Fibroblast of skin of abdomen (primary cell): ENCODE measurements at places on chromosomes 7 and 10.

- no peak for DNase-seq
These were observed 46.6 kb upstream of the CFAP46 start for GRCh38 chr10:132988988-132989387.

GRCh38 chr7:122438006-122438405 is 133.5 kb upstream of the FEZF1 start:
- no peak for DNase-seq

DNA sequence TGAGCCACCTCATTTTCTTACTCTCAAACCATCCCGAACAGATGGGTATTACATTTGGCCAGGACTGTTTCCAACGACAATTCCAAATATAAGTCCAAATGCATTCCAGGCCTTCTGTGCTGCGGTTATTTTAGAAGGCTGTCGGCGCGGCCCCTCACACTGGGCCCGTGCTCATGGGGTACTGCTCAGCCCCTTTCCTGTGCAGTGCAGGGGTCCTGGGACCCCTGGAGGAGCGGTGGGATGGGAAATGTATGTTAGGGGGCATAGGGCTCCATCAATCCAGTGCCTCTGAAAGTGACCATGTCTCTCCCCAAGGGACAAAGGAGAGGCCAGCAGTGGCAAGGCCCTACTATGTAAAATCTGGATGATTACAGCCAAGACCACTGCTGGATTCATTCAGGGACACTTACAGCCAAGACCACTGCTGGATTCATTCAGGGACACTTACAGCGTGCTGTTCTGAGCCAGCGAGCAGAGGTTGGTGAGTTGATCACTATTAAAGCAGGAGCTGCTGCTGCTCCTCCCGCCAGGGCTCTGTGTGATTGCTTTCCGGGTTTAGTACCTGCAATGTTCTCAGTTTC is 66.3 kb downstream of the CHST15 start:
- DNase-seq: no peak

GRCh38 chr10:66026321-66026720 is 899.5 kb upstream of the LRRTM3 start:
- DNase-seq: no peak

DNA sequence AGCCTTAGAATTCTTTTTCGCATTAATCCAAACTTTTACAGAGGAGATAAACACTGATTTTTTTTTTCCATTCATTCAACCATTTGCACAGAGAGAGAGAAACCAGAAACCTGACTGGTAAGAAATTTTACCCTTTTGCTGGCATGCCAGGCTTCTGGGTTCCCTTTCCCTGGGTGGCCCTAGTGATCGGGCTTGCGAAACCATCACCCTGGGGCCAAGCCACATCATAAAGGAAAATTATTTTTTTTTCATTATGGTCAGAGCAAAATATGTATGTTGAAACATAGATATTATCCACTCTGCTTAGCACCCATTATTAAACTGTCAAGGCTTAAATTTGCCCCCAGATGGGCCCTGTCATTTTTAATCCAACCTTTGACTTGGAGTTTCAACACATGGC is 55.4 kb upstream of the INHBA start:
- no peak for DNase-seq

DNA sequence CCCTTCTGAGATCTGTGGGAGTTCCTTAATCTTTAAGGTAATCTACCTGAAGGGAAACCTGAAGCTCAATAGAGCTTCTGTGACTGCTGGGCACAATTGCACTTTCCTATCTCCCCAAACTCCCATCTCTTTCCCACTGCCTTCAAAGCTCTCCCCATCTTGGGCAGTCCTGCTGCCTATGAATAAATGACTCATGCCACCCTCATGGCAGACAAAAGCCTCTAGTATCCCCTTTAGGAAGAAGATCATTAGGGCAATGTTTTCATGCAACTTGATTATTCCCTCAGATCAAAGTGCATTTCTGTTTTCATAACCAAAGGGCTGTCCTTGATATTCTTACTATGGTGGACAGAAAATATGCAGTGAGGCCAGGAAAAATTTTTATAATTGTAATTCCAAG is 704.9 kb upstream of the LRRN3 start:
- no peak for DNase-seq

DNA sequence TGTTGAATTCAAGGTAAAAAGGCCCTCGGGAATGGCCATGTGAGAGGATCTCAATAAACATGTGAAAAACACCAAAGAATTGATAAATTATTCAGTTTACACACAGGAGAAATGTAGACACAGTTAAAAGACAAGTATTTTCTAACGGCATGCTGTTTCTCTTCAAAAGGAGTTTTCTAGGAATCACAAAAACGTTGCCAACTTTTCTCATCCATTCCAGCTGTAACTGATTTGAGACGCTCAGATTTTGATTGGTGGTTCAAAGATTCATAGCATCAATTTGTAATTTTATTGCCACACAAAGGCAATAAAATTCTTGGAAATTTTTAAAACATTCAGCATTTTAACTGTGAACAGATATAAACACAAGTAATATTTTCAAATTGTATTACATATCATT is 384.9 kb upstream of the PFKP start:
- DNase-seq: no peak

DNA sequence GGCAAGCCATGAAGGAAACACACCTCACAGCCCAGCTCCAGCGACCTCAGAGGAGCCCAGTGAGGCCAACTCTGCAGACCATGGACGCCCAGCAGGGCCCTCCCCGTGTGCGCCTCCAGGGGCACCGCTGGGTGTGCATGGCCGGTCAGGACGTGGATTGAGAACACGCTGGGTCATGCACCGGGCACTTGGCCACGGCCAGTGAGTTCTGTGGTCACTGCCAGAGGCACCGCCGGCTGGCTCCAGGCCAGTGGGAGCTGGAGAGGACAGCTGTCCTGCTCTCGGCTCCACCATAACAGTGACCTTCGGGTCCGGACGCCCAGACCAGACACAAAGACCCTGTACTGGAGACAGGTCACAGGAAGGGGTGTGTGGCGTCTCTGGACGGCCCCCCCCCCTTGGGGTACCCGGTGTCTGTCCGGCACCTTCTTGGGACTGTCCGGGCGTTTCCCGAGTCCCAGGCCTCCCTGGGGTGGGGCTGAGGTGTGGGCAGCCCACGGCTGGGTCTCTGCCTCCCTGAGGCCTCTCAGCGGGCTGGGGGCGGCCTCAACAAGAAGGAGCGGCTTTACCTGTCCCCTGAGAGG is 50.4 kb upstream of the NKX6-2 start:
- DNase-seq: no peak

- no peak for DNase-seq
These were observed 97.3 kb downstream of the BTRC start for GRCh38 chr10:101451261-101451660.

GRCh38 chr7:158431941-158432347 is 155.7 kb downstream of the PTPRN2 start:
- DNase-seq: peak; percentile 37

GRCh38 chr7:17625043-17625442 is 315.3 kb downstream of the SNX13 start:
- peak; percentile 91 for DNase-seq

DNA sequence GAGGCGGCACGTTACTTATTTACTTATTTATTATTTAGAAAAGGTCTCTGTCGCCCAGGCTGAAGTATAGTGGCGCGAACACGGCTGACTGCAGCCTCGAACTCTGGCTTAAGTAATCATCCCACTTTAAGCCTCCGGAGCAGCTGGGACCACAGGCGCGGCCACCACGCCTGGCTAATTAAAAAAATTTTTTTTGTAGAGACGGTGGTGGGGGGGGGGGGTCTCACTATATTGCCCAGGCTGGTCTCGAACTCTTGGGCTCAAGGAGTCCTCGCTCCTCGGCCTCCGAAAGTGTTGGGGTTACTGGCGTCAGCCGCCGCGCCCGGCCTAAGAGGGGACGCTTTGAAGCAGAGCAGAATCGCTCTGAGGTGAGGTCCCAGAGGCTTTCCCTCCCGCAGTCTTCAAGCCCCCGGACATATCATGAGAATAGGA is 675 bp upstream of the FRAT2 start:
- DNase-seq: no peak

GRCh38 chr7:131781-132482 is 60.4 kb upstream of the FAM20C start:
- DNase-seq: peak; percentile 20

DNA sequence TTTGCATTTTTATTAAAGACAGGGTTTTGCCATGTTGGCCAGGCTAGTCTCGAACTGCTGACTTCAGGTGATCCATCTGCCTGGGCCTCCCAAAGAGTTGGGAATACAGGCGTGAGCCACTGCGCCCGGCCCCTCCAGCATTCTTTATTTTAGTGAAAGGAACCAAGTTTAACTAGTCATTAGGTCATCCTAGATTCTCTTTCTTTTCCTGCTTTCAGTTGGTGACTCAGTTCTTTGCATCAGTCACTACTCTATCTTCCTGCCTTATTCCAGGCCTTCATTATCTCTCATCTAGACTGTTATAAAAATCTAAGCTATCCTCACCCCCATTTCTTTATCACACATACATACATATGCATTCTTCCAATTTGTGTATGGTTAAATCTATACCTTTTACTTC is 63.7 kb downstream of the PRSS58 start:
- DNase-seq: no peak

GRCh38 chr10:124211921-124212320 is 118.5 kb upstream of the CHST15 start:
- DNase-seq: no peak

GRCh38 chr7:93232673-93233018 is 480 bp downstream of the VPS50 start:
- no peak for DNase-seq

- no peak for DNase-seq
These were observed 77.9 kb downstream of the DNAJB6 start for GRCh38 chr7:157414702-157415096.

GRCh38 chr7:139994356-139994755 is 68.4 kb downstream of the PARP12 start:
- no peak for DNase-seq

DNA sequence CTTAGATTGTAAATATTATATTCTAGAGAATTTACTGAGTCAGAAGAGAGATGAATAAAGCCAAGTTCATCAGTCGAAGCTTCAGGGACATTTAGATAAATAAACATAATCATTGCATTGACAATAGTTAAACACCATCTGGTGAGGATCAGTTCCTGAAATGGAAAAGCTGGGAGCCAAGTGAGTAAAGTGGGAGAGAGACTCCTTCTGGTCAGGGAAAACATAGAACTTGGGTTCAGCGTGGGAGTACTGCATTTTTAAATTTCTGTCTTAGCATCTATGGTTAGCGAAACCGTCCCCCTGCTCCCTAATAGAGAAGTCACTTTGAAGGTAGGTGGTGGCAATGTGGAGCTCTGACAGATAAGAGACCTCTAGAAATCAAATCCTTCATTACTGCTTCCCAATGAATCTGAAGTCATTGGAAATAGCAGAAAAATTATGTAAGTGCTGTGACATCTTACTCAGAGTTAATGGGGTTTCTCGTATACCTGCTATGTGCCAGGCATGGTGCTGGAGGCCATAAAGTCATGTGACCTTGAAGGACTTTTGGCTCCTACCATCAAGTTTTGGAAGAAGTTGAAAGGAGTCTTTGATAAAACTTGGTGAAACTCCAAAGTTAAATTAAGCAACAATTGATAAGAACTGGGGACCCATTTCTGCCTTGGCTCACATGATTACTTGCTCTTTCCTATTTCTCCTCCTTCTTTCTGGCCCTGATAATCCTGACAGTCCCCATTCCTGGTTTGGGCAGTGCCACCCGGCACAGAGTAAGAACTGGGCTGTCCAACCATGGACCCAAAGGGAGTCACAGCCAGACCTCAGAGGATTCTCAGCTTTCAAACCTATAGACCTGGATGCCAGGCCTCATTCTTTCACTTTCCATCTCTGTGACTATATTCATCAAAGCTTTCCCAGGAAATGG is 211.2 kb downstream of the C7orf25 start:
- no peak for DNase-seq
